ENCODE measurements at places on chromosomes 12 and 14.

DNA sequence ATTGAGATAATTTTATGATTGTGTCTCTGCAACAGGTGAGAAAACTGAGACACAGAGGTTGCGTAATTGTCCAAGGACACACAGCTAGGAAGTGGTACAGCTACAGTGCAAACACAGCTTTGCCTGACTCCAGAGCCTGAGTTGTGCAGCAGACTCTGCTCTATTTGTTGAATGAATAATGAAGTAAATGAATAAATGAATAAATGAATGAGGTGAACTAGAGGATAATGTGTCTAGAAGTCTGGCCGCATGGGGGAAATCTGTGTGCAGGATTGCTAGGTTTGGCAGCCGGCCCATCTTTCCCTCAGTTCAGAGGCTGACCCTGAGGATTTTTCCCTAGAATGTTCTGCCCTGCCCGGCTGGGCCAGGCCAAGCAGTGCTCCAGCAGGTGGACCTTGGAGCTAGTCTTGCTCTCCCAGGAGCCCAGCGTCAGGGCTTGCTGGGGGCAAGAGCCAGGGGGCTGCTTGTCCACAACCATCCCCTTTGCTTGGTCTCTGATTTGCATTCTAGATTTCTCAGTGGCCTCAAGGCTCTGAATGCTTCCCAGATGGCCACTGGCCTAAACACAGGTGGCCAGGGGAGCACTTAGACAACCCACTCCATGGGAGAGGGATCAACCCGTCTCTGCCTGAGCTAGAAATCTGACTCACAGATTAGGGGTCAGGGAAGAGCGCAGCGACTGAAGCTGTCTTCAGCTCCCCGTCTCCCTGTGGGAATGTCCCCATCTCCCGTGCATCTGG lies 225.2 kb downstream of the C12orf75 start:
- H3K36me3 ChIP-seq: no peaks in the 10 kb centered on the region
- peaks cover 6% of the 10 kb centered on the region for H3K4me1 ChIP-seq
- no peaks in the 10 kb centered on the region for H3K27me3 ChIP-seq
- no peak for DNase-seq

DNA sequence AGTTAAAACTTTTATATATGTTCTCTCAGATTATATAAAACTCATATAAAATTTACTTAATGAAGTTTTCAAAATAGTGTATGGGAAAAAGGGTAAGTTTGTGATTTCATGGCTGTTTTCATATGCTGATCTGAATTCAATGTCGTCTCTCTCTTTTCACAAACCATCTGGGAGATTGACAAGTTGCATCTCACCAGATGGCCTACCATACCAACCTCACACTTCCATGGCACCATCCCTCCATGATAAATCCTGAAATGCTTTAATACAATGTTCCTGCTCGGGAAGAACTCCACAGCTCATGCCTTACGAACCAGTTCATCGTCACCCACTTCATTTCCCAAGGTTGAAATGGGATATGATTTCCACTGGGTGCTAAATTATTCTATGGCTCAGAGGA lies 22.3 kb downstream of the PTPRO start:
- DNase-seq: no peak
- H3K36me3 ChIP-seq: no peaks in the 10 kb centered on the region

DNA sequence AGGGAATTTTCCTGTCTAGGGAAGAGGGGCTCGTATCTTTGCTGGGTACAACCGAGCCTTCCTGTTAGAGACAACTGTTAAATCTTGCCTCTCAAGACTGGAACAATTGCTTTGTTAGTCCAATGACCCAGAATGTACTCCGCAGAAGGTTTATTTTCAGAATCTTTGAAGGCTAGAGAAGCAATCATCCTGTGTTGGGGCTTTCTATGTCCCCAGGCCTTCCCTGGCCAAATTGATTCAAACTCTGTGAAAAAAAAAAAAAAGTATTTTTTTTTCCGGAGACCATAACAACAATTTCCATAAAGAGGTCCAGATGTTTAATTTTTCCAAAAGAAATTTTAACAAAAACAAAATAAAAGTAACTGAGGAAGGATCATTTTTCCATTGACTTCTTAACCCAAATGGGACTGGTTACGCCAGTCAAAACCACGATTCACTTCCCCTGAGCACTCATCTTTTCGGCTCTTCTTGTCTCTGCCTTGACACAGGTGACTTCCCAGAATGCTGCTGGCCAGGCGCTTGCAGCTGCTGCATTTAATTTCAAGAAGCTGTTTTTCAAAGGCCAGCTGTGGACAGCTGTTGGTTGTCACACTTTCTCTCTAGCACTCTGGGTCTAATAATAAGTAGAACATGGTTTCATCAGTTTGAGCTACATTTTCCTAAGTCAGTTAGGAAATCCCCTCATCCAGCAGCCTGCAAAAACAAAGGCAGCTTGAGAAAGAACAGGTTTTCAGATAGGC lies 81.6 kb upstream of the MANSC4 start:
- H3K36me3 ChIP-seq: no peaks in the 10 kb centered on the region
- no peak overlapping the region for H3K27ac ChIP-seq
- no peaks in the 10 kb centered on the region for H3K27me3 ChIP-seq
- no peaks in the 10 kb centered on the region for H3K4me1 ChIP-seq
- H3K4me3 ChIP-seq: no peak overlapping the region

GRCh38 chr12:54680374-54680773 lies 32.2 kb upstream of the DCD start:
- H3K36me3 ChIP-seq: no peaks in the 10 kb centered on the region
- DNase-seq: no peak
- no peak overlapping the region for H3K27ac ChIP-seq
- H3K4me3 ChIP-seq: no peak overlapping the region
- H3K4me1 ChIP-seq: no peaks in the 10 kb centered on the region

DNA sequence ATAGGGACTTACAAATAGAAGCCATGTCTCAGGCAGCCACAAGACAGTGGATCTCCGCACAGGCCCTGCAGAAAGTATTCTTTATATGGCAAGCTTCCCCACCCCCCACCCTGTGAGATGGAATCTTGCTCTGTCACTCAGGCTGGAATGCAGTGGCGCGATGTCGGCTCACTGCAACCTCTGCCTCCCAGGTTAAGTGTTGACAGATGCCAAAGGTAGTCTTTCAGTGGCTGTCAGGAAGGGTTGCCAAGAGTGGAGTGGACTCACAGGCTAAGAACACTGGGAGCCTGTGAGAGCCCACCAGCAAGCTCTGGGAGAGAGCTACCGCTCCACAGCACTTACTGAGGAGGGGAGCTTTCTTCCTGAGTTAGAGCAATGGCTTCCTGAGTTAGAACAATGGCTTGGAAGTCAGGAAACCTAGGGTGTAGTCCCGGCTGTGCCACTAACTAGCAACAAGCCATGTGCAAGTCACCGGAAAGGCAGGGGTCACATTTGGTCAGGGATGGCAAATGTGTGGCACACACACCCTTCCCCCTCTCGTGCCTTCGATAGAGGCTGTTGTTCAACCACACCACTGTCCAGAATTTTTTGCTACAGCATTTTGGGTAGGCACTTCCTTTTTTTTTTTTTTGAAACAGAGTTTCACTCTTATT lies 2.6 kb downstream of the RNASE1 start:
- no peaks in the 10 kb centered on the region for H3K36me3 ChIP-seq
- H3K4me1 ChIP-seq: peaks cover 6% of the 10 kb centered on the region
- H3K4me3 ChIP-seq: peak overlapping the region; percentile 38
- H3K27ac ChIP-seq: peak overlapping the region; percentile 66

DNA sequence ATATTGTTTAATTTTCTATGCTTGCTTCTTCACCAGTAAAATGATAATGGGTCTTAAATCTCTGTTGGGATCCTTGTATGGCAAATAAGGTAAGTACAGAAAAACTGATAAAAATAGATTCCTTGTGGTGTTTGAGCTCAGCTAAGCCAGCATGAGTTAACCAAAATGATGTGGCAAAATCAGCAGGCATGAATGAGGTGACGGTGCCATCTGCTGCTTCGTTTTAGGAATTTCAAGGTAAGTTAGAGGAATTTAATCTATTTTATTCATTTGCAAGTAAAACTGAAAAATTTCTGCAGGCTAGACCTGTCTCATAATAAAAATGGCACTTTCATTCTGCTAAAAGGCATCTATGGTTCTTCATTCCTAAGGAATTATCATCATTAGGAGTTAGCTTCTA lies 10.0 kb upstream of the CLEC7A start:
- DNase-seq: no peak
- H3K27me3 ChIP-seq: no peaks in the 10 kb centered on the region
- H3K4me1 ChIP-seq: peaks cover 3% of the 10 kb centered on the region

- peaks cover 83% of the 10 kb centered on the region for H3K4me1 ChIP-seq
- H3K36me3 ChIP-seq: no peaks in the 10 kb centered on the region
- peak; percentile 95 for DNase-seq
- H3K4me3 ChIP-seq: peak overlapping the region; percentile 54
- peak overlapping the region; percentile 99 for H3K27ac ChIP-seq
Measured at GRCh38 chr12:124518051-124518932, 49.1 kb downstream of the NCOR2 start.

DNA sequence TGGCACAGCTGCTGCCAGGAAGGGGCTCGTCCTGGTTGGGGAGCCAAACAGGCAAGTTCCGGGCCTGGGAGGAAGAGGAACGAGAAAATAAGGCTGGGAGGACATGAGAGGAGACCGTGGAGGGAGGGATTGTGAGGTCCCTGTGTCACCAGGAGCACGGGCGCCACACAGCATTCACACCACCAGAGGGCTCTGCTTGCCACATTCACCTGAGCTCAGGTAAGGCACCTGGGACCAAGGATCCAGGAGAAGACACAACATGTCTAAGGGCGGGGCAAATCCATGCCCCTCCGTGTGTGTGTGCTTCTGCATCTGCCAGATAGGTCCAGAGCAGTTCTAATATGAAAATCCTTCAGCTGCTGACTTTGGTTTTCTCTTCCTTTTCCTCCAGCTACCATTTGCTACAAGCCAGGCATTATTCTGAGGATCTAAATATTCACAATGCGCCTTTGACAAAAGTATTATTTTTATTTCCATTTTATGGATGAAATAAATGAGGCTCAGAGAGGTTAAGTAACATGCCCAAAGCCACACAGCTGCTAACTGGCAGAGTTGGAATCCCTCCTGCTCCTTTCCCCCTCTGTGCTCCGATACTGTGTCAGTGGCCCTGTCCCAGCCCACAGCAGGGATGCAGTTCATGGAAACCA lies 14.6 kb downstream of the RAPGEF3 start:
- no peak for DNase-seq
- H3K36me3 ChIP-seq: no peaks in the 10 kb centered on the region
- H3K4me3 ChIP-seq: no peak overlapping the region
- no peaks in the 10 kb centered on the region for H3K27me3 ChIP-seq

- DNase-seq: no peak
- no peak overlapping the region for H3K27ac ChIP-seq
- H3K27me3 ChIP-seq: no peaks in the 10 kb centered on the region
- no peaks in the 10 kb centered on the region for H3K36me3 ChIP-seq
- H3K4me3 ChIP-seq: no peak overlapping the region
- H3K4me1 ChIP-seq: no peaks in the 10 kb centered on the region
Measured at GRCh38 chr14:89137526-89138163, 279.4 kb downstream of the FOXN3 start.

DNA sequence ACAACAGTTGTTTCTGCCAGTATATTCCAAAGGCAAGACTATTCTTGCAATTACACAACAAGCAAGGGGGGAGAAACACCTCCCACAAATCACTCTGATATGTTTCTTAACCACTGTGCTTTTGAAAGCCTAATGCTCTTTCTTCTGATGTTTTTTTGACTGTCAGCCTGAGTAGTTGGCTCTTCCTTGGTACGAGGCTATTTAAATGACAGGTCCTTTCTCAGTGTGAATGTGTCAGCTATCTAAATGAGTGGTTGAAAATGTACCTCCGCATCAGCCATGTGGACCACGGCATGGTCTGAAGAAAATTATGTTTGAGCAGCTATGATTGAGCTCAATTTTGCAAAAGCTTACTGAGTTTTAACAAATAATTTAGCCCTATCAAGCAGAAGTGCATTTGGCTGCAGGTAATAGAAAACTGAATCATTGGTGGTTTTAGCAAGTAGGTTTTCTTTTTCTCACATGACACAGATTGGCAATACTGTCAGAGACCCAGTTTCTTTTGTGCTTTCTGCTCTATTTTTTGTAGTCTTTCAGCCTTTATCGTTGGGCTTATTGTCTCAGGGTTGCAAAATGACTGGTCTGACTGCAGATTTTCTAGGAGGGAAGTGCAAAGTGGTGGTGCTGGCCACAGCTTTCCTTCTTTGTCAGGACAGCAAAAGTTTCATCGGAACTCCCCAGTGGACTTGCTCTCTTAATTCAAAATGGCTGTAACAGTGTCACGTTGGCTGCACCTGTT lies 162.8 kb downstream of the RGS6 start:
- H3K27me3 ChIP-seq: no peaks in the 10 kb centered on the region
- DNase-seq: no peak
- H3K27ac ChIP-seq: no peak overlapping the region
- H3K4me3 ChIP-seq: no peak overlapping the region

GRCh38 chr12:114895081-114895480 lies 211.1 kb upstream of the TBX3 start:
- H3K4me3 ChIP-seq: no peak overlapping the region
- H3K36me3 ChIP-seq: no peaks in the 10 kb centered on the region
- DNase-seq: no peak
- H3K4me1 ChIP-seq: no peaks in the 10 kb centered on the region

DNA sequence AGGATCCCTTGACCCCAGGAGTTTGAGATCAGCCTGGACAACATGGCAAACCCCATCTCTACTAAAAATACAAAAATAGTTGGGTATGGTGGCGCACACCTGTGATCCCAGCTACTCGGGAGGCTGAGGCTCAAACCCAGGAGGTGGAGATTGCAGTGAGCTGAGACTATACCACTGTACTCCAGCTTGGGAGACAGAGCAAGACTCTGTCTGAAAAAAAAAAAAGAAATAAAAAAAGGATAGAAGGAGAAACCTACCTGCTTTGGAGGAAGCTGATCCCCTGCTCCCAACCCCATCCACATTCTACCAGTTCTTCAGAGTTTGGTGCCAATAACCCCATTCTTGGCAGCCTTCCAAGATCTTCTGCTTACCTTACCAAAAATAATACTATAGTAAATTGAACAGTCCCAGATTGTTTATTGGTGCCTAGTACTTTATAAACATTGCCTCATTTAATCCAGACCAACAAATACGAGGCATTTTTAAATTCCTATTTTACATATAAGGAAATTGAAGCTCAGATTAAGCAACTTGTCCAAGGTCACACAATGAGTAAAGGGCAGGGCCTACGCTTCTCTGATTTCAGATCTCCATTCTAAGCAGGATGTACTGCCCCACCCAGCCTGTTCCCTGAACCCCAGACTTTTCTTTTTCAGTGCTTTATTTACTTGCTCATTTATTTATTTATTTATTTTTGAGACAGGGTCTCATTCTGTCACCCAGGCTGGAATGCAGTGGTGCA lies 33.2 kb upstream of the FAM222A start:
- H3K27me3 ChIP-seq: no peaks in the 10 kb centered on the region
- no peaks in the 10 kb centered on the region for H3K36me3 ChIP-seq
- no peak overlapping the region for H3K27ac ChIP-seq
